M059J (cell line): ENCODE measurements at places on chromosomes 11 and 22.
A peak's percentile ranks its signal among the peaks of the same experiment; 100 is the strongest.

DNA sequence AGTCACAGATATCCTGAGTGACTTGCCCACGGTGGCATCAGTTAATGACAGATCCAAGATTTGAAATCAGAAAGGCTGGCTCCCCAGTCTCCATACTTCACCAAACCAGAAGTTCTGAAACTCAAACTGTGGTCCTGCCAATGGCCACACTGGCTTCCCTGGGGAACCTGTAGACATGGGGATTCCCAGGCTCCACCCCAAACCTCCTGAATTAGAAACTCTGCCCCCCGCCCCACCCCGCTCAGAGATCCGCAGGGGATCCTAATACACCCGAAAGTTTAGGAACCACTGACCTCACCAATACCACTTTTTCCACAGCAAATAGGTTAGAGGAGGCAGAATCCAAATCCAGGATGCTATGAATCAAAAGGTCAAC, 15.3 kb downstream of the RTN4RL2 start:
- DNase-seq, result no peak

DNA sequence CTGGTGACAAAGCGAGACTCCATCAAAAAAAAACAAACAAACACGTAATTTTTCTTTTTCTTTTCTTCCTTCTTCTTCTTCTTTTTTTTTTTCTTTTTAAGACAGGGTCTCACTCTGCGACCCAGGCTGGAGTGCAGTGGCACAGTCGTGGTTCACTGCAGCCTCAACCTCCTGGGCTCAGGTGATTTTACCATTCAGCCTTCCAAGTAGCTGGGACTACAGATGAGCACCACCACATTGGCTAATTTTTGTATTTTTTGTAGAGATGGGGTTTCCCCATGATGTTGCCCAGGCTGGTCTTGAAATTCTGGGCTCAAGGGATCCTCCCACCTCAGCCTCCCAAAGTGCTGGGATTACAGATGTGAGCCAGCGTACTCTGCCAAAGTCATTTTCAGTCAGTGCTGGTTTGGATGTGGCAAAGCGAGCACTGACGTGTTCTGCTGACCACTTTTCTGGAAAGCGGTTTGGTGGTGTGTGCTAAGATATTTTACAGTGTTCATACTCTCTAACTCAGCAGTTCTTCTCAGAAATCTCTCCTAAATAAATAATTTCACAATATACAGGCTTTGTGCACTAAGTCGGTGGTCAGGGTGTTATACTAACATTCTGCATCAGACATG, 10.7 kb downstream of the FAM118A start:
- no peak for DNase-seq

- DNase-seq, result peak; percentile 46
These were observed 1068.8 kb downstream of the DLG2 start for GRCh38 chr11:84558085-84558905.

GRCh38 chr11:118016104-118016503, 29.9 kb downstream of the IL10RA start:
- no peak for DNase-seq

GRCh38 chr22:47327241-47327640, 564.8 kb downstream of the TBC1D22A start:
- DNase-seq, result no peak

- no peak for DNase-seq
These were observed 63.3 kb downstream of the LIF start for GRCh38 chr22:30183271-30183670.

DNA sequence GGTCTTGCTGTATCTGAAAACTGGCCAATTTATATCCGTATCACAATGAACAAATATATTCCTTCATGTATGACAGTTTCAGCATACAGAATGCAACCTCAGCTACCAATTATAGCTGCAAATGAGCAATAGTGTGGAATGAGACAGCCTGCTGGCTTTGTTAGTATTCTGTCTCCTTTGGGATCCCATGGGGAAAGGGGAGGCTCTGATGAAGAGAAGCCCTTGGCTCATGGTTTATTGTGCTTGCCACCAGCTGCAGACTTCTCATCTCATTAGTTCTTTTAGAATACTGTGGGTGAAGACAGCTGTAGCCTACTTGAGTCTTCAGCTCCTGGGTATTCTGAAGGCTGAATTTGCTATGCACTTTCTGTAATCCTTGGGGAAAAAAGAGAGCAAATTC, 42.4 kb downstream of the PITPNB start:
- no peak for DNase-seq

DNA sequence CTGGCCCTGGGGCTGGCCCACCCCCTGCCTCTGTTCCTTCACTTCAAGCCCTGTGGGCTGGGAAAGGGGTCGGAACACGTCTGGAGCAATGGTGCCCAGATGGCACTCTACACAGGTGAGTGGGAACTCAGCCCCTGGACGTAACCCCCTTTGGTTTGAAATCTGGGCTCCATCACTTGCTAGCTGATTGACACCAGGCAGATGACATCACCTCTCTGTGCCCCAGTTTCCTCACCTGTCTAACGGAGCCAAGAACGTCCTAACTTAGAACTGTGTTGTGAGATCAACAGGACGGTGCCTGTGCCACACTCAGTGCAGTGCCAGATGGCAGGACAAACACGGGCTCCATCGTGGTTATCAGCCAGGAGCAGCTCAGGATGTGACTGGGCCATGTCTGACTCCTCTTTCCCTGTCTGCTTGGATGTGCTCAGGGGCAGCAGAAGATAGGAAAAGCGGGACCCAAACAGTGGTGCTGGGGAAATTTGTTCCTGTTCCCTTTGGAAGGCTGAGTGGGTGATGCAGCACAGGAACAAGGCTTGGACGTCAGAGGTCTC, 24.4 kb downstream of the NPTXR start:
- DNase-seq, result no peak

DNA sequence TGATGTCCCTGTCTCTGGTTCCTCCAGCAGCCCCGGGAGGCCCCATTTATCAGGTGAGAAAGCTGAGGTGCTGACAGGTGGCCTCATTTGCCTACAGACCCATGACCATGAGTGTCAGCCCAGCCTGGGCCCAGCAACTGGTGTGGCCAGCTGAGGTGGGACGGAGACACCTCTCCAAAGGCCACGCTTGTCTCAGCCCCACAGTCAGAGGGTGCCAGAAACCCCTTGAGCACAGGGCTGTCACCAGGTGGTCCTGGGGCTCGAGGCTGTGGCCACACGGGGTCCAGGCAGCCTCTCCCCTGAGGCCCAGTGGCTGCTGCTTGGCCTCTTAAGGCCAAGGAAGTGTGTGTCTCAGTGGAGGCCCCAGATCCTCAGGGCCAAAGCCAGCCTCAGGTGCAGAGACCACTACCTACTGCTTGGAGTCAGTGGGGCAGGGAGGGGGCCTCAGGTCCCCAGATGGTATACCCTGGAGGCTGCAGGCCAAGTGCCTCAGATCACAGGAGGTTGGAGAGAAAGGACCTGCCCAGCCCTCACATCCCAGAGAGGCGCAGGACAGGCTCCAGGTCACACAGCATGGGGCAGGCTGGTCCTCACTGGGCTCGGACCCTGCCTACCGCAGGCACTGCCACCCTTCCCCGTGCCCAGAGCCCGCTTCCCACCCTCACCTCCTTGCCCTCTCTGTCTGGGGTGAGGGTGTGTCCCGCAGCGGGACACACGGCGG, 11.4 kb downstream of the RAB3IL1 start:
- no peak for DNase-seq

GRCh38 chr11:123798513-123799252, 7.5 kb downstream of the OR6M1 start:
- no peak for DNase-seq

- DNase-seq, result no peak
These were observed 8.1 kb upstream of the PANX2 start for GRCh38 chr22:50162391-50162956.

GRCh38 chr11:130160498-130161155, 1.0 kb downstream of the ST14 start:
- DNase-seq, result no peak

DNA sequence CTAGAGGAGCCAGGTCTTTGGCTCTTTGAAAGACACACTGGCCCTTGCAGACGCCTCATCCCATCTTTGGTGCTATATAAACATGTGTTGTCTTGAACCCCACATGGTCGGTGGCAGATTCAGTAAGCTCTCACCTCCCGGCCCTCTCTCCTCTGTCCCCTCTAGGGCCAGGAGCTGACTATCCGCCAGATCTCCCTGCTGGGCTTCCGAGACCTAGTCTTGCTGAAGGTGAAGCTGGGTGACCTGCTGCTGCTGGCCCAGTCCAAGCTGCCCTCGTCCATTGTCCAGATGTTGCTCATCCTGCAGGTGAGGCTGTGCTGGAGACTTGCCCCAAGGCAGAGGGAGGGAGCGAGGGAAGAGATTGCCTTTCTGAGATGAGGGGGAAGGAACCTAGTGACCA, 63.9 kb downstream of the TRAF6 start:
- no peak for DNase-seq

- no peak for DNase-seq
These were observed 220.7 kb upstream of the ZBED5 start for GRCh38 chr11:11078344-11079086.

DNA sequence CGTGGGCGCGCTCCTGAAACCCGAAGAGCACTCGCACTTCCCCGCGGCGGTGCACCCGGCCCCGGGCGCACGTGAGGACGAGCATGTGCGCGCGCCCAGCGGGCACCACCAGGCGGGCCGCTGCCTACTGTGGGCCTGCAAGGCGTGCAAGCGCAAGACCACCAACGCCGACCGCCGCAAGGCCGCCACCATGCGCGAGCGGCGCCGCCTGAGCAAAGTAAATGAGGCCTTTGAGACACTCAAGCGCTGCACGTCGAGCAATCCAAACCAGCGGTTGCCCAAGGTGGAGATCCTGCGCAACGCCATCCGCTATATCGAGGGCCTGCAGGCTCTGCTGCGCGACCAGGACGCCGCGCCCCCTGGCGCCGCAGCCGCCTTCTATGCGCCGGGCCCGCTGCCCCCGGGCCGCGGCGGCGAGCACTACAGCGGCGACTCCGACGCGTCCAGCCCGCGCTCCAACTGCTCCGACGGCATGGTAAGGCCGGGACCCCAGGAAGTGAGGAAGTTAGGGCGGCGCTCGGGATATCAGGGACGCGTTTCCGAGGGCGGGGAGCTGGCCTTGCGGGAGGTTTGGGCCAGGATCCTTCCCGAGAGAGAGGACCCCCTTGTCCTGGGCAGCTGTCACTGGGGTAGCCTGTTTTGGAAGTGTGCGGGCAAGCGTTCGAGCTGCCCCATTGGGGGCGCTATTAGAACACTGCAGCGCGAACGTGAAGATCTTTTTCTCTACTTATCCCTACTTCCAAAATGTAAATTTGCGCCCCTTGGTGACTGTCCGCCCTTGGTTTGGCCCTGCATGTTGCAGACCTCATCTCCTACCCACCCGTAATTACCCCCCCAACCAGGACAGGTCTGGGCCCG, 796 bp downstream of the MYOD1 start:
- no peak for DNase-seq

GRCh38 chr11:26297189-26297975, 34.5 kb upstream of the ANO3 start:
- peak; percentile 40 for DNase-seq

DNA sequence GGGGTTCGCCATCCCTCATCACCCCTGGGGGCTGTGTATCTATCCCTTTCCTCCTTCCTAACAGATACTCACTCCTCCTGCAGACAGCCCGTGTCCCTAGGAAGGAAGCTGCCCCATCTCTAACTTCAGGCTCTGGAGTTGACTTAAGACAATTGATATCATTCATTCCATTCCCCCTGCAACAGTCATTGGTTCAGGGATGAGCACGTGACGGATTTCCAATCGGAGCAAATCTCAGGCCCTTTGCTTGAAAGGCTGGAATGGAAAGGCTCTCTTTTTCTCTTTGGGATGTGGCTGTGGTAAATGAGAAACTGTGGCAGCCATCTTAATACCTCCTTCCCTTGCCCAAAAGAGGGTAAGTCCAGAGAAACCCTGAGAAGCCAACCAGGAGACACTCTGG, 5.0 kb upstream of the SCUBE2 start:
- DNase-seq, result no peak

DNA sequence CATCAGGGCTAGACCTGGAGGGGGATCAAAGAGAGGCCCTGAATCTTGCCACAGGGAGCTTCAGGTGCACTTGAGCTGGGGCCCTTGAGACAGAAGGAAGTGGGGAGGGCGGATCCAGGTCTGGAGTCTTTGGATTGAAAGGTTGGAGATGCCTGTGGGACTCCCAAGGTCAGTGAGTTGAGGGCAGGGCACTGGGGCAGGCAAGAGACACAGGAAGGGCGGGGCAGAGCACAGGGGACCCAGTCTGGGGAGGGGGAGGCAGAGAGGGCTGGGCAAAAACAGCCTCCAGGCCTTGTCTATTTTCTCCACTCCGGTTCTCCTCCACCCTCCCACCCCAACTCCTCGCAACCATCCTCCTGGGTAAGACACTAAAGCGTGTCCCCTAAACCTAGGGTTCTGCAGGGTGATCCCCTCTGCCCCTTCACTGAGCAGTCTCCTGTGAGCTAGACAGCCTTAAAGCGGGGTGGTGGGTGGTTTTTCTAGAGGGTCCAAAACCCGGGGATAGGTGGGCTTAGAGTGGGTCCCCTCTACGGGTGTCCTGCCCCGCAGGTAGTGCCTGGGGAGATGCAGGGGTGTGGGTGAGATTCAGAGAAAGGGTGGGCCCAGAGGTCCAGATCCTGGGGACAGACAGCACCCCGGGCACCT, 38.6 kb upstream of the CELSR1 start:
- DNase-seq, result no peak

- no peak for DNase-seq
These were observed 6.6 kb downstream of the RIC8A start for GRCh38 chr11:214083-214482.

DNA sequence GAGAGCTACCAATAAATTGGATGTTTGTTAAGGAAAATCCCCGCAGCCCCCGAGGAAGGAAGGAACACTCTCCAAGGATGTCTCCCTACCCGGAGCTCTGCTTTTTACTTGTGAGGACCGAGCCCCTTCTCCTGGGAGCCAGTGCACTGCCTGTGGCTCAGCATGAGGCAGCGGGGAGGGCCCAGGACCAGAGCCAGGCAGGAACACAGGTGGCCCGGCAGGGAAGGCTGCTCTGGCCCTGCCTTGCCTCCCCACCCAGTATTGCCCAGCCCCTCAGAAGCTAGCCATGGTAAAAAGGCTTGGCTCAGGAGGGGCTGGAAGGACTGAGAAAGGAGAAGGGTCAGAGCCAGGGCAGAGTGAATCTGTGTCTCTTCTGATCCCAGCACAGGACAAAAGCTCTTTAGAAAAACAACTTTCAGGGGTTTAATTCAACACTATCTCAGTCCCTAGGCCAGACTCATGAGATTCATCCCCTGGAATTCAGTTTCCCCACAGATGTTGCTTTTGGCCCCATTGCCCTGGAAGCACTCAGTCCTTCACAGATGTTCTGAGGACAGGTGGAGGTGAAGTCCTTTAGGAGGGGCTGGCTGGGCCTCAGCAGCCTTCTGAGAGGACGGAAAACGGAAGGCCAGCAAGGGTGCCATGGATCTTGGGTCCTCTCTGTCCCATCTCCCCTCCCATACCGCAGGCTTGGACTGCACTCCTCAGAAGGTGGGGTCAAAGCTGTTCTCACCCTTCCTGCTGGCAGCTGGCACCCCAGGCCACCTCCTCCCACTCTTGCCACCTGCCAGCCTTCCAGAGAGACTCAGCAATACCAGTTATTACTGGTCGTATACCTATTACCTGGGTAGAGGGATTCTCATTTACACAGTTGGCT, 318.9 kb downstream of the NTM start:
- DNase-seq, result no peak
